ENCODE measurements at places on chromosomes 5 and 9. TPM values are rescaled to one million over a fixed set of nuclear protein-coding genes. Genes with fewer than 3 reads are reported as not detected.

Gene GDF9
- total RNA-seq: 0.69 TPM

Gene PCDHAC1
- total RNA-seq: 3.3 TPM

Gene HRCT1
- total RNA-seq: 1.6 TPM

Gene CARD6
- total RNA-seq: 4.5 TPM

Gene SCGB3A2
- not detected for total RNA-seq

Gene IL4
- not detected for total RNA-seq

Gene CER1
- 0.72 TPM for total RNA-seq

Gene CNTNAP3
- total RNA-seq: 22.5 TPM

Gene GLDC
- total RNA-seq: 56.6 TPM

- H3K27me3 ChIP-seq: no peaks in the 10 kb centered on the region
- no peak for DNase-seq
- no peaks in the 10 kb centered on the region for H3K36me3 ChIP-seq
- no peak overlapping the region for H3K27ac ChIP-seq
Measured at GRCh38 chr9:107474124-107474523, 15.4 kb downstream of the KLF4 start.

- no peak overlapping the region for H3K27ac ChIP-seq
- no peak overlapping the region for H3K4me3 ChIP-seq
Measured at GRCh38 chr9:130414910-130415746, 29.6 kb upstream of the ASS1 start.

DNA sequence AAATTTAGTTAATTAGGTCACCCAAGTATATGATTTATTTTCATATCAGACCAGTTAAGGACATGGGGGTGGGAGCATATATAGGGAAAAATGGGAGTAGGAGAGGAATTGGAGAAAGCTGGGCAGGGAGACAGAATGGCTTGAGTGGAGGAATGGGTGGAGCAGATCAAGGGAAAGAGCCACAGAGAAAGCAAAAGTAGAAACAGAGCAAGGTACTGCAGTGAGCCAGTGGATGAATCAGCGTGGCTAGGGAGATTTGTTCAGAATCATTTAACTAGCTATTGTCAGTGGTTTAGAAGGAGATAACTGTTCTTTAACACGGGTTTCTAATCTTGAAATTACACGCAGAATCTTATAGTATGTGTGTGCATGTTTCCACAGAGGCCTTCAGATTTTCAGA is 37.4 kb downstream of the SNX24 start:
- H3K4me1 ChIP-seq: peaks cover 10% of the 10 kb centered on the region
- no peak overlapping the region for H3K4me3 ChIP-seq
- no peaks in the 10 kb centered on the region for H3K27me3 ChIP-seq
- H3K36me3 ChIP-seq: no peaks in the 10 kb centered on the region
- H3K27ac ChIP-seq: no peak overlapping the region

- no peaks in the 10 kb centered on the region for H3K27me3 ChIP-seq
- H3K27ac ChIP-seq: no peak overlapping the region
- no peaks in the 10 kb centered on the region for H3K4me1 ChIP-seq
Measured at GRCh38 chr5:65334077-65334476, 147.6 kb downstream of the ADAMTS6 start.

- H3K27ac ChIP-seq: no peak overlapping the region
- no peaks in the 10 kb centered on the region for H3K4me1 ChIP-seq
- H3K27me3 ChIP-seq: no peaks in the 10 kb centered on the region
Measured at GRCh38 chr5:90709323-90710155, 150.9 kb downstream of the ADGRV1 start.

- no peaks in the 10 kb centered on the region for H3K27me3 ChIP-seq
- H3K36me3 ChIP-seq: no peaks in the 10 kb centered on the region
- H3K4me1 ChIP-seq: peaks cover 34% of the 10 kb centered on the region
- H3K4me3 ChIP-seq: no peak overlapping the region
- peak; percentile 93 for DNase-seq
Measured at GRCh38 chr9:34430843-34431437, 27.4 kb downstream of the FAM219A start.

DNA sequence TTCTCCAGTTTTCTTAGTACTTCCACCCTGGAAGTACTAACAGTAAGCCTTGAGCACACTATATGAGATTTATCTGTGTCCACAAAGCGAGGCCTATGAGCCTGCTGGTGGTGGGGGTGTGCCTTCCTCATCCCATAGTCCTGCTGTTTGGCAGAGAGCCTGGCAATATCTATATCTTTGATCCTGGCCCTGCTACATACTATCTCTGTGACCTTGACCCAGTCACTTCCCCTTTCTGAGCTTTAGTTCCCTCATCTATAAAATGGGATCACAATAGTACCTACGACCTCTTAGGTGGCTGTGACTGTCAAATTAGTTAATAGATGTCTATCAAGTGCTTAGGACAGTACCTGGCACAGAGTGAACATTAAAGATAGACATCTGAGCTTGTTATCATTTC is 114.6 kb upstream of the SAP30L start:
- no peak overlapping the region for H3K4me3 ChIP-seq
- H3K27ac ChIP-seq: no peak overlapping the region
- no peak for DNase-seq
- no peaks in the 10 kb centered on the region for H3K27me3 ChIP-seq
- H3K4me1 ChIP-seq: peaks cover 5% of the 10 kb centered on the region

DNA sequence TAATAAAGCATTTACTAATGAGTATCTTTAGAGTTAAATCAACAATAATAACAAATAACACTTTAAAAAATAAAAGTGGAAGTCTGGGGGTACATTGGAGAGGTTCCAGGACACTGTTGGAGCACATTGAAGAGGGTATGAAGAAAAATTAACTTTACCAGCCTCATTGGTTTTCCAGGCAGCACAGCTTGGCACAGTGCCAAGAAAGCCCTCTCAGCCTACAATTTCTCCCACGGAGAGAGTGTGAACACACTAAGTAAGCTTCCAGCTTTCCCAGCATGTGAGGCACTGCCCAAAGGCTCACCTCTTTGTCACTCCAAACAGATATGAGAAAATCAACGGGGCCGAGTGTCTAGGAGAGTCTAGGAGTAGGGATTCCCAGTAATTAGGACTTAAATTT is 1912.8 kb upstream of the NUDT12 start:
- H3K36me3 ChIP-seq: no peaks in the 10 kb centered on the region
- no peaks in the 10 kb centered on the region for H3K27me3 ChIP-seq
- no peak overlapping the region for H3K27ac ChIP-seq
- H3K4me1 ChIP-seq: no peaks in the 10 kb centered on the region

GRCh38 chr9:109855540-109855939 is 75.5 kb downstream of the PALM2AKAP2 start:
- H3K27me3 ChIP-seq: no peaks in the 10 kb centered on the region
- no peaks in the 10 kb centered on the region for H3K4me1 ChIP-seq
- H3K36me3 ChIP-seq: no peaks in the 10 kb centered on the region
- H3K27ac ChIP-seq: no peak overlapping the region

DNA sequence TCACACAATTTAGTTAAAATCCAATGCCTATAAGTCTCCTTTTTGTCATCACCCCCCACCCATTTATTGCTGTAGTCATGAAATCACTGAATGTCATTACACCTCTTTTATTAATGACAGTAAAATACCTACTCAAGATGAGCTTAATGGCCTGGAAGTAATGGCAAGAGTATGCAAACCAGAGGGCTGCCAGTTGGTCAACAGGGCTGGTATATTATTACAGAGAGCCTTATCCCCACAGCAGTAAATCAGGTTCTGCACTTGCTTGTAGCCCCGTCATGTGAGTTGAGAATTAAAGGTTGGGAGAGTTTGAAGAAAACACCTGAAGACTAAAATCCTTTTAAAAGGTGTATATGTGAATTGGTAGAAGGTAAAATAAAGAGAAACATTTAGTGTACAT is 372.4 kb downstream of the MAT2B start:
- H3K27me3 ChIP-seq: no peaks in the 10 kb centered on the region
- DNase-seq: no peak
- H3K36me3 ChIP-seq: no peaks in the 10 kb centered on the region
- H3K4me1 ChIP-seq: no peaks in the 10 kb centered on the region

- DNase-seq: peak; percentile 62
- H3K4me3 ChIP-seq: no peak overlapping the region
- H3K27me3 ChIP-seq: no peaks in the 10 kb centered on the region
- peak overlapping the region; percentile 48 for H3K27ac ChIP-seq
Measured at GRCh38 chr5:68534131-68534940, 318.8 kb downstream of the PIK3R1 start.

DNA sequence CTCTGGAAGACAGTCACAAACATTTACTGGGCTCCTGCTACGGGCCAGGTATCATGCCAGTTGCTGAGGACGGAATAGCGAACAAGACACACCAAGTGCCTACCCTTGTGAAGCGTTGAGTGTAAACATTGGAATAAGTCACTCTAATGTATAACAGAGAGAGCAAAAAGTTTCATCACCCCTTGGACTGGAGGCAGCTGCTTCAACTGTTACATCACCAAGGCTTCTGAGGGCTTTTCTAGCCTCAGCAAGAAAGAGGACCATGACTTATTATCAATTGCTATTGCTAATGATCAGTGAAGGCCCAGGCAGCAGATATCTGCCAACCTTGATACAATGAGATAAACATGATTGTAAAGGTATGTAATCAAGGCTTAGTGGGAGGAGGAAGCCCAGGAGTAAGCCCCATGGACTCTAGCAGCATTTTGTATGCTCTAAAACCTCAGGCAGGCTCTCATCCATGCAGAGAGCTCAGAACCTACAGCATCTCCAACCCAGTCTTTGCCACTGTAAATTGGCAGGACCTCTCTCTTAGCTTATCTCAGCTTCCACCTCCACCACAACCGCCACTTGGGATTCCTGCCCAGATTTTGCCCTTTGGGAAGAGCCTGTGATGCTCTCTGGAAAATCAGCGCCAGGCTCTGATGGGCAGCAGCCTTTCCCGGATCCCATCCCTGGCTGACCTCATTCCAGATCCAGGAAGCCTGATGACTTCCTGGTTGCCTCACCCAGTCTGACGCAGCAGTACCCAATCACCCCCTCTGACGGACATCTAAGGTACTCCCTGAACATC is 54.5 kb downstream of the ADAM19 start:
- no peak overlapping the region for H3K4me3 ChIP-seq
- H3K4me1 ChIP-seq: peaks cover 19% of the 10 kb centered on the region
- DNase-seq: no peak
- no peaks in the 10 kb centered on the region for H3K27me3 ChIP-seq
- H3K27ac ChIP-seq: no peak overlapping the region
- peaks cover 3% of the 10 kb centered on the region for H3K36me3 ChIP-seq

DNA sequence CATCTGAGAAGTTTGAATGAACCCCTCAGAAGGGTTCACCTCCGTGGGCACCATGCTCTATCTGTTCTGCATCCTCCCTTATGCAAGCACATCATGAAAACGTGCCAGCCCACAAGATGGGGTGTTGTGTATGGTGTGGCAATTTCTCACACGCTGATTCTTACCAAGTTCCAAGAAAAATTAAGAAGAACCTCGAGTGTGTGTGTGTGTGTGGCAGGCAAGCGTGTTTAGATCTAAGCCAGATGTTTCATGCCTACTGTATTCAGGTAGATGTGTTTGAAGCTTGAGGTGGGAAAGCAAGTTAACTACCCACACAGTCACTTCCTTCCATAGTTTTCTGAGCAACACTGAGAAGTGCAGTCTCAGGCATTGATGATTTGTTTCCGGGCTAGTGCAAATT is 77.7 kb upstream of the GNA14 start:
- H3K4me1 ChIP-seq: no peaks in the 10 kb centered on the region
- no peaks in the 10 kb centered on the region for H3K27me3 ChIP-seq
- H3K27ac ChIP-seq: no peak overlapping the region
- DNase-seq: no peak
- H3K4me3 ChIP-seq: no peak overlapping the region
- peaks cover 10% of the 10 kb centered on the region for H3K36me3 ChIP-seq

- no peak overlapping the region for H3K27ac ChIP-seq
- H3K36me3 ChIP-seq: no peaks in the 10 kb centered on the region
- H3K4me1 ChIP-seq: peaks cover 11% of the 10 kb centered on the region
Measured at GRCh38 chr5:54691656-54692055, 174.1 kb downstream of the SNX18 start.

DNA sequence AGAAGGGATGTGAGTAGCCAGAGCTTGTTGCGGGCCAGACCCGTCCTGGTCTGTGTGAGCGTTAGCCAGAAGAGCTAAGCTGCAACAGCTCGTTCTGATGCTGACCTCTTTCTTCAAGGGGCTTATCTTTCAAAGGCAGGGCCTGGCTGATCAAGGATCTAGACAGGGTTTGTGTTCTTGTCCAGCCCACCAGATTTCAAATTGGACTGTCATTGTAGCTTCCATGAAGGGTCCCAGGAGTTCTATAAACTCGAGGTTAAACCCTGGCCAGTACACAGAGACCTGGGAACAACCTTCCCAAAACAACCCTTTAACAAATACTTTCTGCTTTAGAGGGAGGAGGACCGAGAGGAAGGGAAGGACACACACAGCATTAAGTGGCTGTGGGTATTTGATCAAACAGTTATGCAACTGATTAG is 153.0 kb upstream of the TUT7 start:
- no peak for DNase-seq
- no peaks in the 10 kb centered on the region for H3K36me3 ChIP-seq
- H3K27ac ChIP-seq: no peak overlapping the region
- no peak overlapping the region for H3K4me3 ChIP-seq

- H3K4me1 ChIP-seq: peaks cover 15% of the 10 kb centered on the region
- H3K27ac ChIP-seq: no peak overlapping the region
- H3K4me3 ChIP-seq: no peak overlapping the region
- no peaks in the 10 kb centered on the region for H3K36me3 ChIP-seq
Measured at GRCh38 chr9:134600836-134601638, 40.6 kb upstream of the COL5A1 start.

- H3K4me3 ChIP-seq: no peak overlapping the region
- H3K4me1 ChIP-seq: peaks cover 2% of the 10 kb centered on the region
- no peak overlapping the region for H3K27ac ChIP-seq
- DNase-seq: no peak
- no peaks in the 10 kb centered on the region for H3K36me3 ChIP-seq
- no peaks in the 10 kb centered on the region for H3K27me3 ChIP-seq
Measured at GRCh38 chr5:141709699-141710267, 27.8 kb upstream of the ARAP3 start.

DNA sequence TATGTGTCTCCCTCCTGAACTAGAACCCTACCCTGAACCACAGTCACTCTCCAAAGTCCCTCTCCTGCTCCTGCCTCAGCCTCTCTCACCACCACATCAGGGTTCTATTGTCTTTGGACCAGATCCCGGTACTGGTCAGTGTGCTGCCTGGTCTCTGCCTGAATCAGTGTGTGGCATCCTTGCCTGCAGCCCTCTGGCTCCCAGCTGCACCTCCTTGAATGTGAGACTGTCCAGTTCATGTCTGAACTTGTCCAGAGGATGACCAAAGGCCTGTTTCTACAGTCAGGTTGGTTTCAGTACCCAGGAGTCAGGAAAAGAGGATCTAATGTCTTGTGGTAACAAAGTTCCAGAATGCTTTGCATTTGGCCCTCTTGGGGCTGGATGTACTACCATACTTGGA is 76.8 kb upstream of the RANBP3L start:
- H3K4me1 ChIP-seq: peaks cover 6% of the 10 kb centered on the region
- H3K27me3 ChIP-seq: no peaks in the 10 kb centered on the region
- H3K36me3 ChIP-seq: no peaks in the 10 kb centered on the region
- no peak overlapping the region for H3K27ac ChIP-seq
- no peak overlapping the region for H3K4me3 ChIP-seq

Data from spinal cord (tissue), 10 donors.